ENCODE measurements at places on chromosomes 3 and 15. TPM values are rescaled to one million over a fixed set of nuclear protein-coding genes. Genes with fewer than 3 reads are reported as not detected.

The LMAN1L gene
- not detected for total RNA-seq

The GNAT1 gene
- not detected for total RNA-seq

The CD200R1 gene
- not detected for total RNA-seq

The P2RY1 gene
- 0.59 TPM for total RNA-seq
